ENCODE measurements at places on chromosomes 11 and 22.

- no peak for DNase-seq
Observed at GRCh38 chr11:118353084-118353710, 6.2 kb upstream of the UBE4A start.

DNA sequence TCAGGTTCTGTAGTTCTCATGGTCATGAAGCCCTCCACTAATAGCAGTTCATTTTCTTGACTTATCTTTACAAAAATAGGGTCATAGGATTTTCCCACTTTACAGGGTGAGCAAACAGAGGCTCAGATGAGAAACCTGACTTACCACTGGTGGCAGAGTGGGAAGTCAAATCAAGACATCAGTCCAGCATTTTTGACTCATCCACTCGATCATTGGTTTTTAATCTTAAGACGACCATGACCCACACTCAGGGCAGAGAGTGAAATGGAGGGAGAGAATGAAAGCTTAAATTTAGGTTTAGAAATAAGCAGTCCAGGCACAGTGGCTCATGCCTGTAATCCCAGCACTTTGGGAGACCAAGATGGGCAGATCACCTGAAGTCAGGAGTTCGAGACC is 42.1 kb downstream of the RTL6 start:
- no peak for DNase-seq

DNA sequence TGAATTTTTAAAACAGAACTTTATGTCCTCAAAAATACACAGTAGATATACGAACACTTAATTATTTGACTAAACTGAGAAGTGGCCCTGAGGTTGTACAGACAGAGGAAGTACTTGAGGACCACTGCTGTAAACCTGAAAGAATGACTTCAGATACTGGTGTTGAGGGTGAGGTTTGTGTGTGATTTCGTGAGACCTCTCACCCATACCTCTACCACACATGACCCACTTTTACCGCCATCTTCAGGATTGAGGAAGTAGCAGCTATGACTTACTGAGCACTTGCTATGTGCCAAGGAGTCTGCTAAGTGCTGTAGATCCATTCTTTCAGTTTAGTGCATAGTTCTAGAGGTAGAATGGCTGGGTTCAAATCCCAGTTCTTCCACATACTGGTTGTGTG is 21.9 kb downstream of the MMP13 start:
- DNase-seq, result no peak

- DNase-seq, result no peak
Observed at GRCh38 chr11:6653097-6653496, 2.5 kb downstream of the DCHS1 start.

GRCh38 chr11:48064306-48064705 is 83.9 kb downstream of the PTPRJ start:
- DNase-seq, result no peak

DNA sequence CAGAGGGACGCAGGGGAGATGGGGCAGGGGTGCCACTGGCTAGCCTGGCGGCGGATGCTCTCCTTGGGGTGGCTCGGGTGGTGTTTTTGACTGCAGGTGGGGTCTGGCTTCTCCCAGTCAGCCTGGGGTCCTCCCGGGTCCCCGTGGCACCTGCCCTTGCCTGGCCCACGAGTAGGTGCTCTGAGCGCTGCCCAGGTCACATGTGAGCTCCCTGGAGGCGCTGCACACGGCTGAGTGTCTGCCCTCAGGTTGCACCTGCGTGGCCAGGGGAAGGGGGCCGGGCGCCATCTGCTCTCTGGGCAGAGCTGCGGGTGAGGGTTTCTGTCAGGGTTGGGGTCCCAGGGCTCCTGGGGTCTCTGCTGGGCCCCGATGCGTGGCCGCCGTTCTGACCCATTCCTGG is 5.2 kb downstream of the TSPAN4 start:
- no peak for DNase-seq

DNA sequence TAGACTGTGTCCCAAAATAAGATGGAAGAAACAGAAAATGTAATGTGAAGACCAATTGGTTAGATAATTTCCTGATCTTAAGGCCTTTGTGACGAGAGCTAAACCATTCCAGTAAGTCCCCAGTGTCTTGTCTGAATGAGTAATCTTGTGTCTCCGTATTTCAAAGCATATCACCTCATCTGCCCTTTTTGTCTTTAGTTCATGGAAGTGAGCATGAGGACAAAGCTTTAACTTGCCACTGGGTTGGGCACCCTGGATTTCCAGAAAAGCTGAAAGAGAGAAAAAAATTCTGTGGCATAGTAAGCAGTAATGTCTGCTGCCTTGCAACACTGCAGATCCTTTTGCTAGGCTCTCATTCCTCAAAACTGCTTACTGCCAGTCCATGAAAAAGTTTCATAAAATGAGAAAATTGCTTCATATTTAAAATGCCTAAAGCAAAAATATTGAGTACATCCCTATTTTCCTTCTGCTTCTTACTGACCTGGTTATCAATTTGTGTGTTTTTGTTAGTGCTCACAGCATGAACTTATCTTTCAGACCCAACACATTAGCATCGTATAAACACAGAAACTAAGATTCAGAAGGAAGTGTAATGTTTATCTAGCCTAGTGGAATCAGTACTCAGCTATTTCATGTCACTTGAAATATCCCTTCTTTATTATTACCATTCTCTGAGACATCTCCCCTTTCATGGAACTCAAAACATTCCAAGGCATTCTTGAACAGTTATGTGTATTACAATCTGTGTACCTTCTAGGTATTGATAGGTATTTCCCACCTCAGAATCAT is 5.3 kb downstream of the CASP12 start:
- no peak for DNase-seq

- DNase-seq, result no peak
Observed at GRCh38 chr11:46363031-46363407, 15.8 kb downstream of the DGKZ start.

Data from activated CD8-positive, alpha-beta memory T cell treated with anti-CD3 and anti-CD28 coated beads, Interleukin-2, amount 50 U/mL, for 4 hours (primary cell).